ENCODE measurements at places on chromosomes 3 and 15. TPM values are rescaled to one million over a fixed set of nuclear protein-coding genes. Genes with fewer than 3 reads are reported as not detected.

- DNase-seq, result no peak
Observed at GRCh38 chr15:64732156-64732860, 43.1 kb downstream of the RBPMS2 start.

GRCh38 chr15:63970621-63971426 is 75.5 kb downstream of the DAPK2 start:
- DNase-seq, result peak; percentile 55

DNA sequence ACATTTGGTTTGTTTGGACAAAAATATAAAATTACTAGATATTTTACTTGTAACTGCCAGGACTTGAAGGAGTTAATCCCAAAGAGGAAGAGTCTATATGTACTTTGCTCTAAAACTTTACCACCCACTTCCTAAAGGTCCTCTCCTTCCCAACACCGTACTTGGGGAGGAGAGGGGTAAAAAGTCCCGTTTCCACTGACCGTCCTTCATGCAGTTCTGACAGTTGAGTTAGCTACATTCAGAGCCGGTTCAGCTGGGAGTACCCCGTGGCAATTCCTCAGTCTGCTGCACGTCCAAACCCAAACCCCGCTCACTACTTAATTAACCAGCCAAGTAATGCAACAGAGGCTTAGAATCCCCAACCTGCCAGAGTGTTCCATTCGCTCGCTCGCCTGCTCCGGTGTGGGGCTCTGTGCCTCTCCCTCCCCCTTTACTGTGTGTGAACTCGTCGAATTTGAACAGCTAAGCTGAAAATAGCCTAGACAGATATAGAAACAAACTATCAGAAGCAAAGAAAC is 519.7 kb downstream of the FOXP1 start:
- DNase-seq, result peak; percentile 68

DNA sequence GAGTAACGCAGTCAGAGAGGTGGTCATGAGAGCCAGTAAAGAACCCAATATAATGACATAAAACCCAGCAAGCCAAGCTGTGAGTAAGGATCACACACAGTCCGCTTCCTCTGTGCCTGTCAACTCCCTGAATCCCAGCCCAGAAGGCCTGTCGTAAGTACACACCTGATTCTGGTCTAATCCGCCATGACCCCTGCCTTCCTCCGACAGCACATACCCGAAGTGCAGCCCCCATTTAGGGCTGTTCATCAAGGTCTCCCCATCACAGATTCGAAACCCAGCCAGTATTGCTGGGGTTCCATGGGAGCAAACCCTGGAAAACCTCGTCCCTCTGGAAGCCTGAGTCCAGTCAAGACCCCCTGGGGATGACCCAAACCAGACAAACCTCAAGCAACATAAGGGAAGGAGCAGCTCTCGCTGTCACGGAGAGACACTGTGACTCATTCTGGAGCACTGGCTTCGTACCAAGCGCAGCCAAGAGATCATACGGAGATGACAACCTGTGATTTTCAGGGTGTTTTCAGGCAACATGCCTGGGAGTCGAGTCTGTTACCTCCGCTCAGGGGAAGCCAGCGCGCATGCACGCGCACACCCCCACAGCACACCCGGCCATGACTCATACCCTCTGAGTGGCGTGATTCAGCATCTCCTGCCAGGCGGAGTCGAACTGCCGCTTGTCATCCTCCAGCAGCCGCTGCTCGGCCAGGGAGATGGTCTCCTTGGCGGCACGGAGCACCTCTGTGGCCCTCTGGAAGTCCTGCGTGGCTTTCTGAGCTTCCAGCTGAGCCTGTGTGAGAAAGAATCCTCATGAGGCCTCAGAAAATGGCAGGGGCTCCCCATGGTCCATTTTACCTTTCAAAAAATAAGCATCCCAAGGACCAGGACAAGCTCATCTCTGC is 63.0 kb downstream of the SH3BP5 start:
- peak; percentile 75 for DNase-seq

DNA sequence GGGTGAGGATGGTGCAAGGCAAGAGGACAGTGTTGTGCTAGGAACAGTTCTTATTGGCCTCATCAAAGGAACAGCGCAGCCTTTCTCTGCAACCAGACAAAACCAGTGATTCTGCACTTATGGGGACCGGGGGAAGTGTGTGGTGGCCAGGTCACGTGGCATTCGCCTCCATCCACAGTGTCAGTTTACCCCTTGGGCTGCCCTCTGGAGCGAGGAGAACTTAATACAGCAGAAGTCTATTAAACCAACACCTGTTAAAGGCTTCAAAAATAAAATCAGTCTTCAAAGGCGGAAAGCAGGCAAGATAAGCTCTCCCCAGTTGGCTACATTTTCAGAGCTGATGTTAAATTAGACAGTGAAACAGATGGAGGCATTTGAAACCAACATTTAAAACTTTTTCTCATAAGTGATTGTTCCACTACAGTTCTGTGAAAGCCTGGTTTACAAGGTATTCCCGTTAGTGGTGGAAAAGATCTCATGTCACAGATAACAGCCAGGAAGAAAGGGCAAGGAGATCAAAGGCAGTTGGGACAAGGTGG is 75.2 kb downstream of the LRIG1 start:
- no peak for DNase-seq

DNA sequence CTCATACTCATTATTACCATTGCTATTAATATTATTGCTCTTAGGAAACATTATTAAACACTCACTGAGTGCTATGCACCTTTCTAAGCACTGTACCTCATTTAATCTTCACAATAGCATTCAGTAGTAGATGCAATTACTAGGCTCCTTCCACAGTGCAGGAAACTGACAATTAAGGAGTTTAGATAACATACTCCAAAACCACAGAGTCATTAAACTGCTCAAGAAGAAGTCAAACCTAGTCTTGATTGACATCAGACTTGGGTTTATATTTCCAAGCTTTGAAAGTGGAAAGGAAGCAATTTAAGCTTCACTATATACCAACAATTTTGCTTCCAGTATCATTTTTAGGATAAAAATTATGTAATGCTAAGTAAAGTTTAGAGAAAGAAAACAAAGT is 490.1 kb upstream of the ARRDC4 start:
- no peak for DNase-seq

GOLGA8T gene
- 0.27 TPM for total RNA-seq

GP5 gene
- total RNA-seq, result 0.35 TPM

SLC9C1 gene
- total RNA-seq, result 1.2 TPM

MYO5C gene
- total RNA-seq, result 5.3 TPM

SLC24A5 gene
- 0.04 TPM for total RNA-seq

Measured in muscle of leg (tissue), 16 donors.